ENCODE measurements at places on chromosomes 5 and 9.

DNA sequence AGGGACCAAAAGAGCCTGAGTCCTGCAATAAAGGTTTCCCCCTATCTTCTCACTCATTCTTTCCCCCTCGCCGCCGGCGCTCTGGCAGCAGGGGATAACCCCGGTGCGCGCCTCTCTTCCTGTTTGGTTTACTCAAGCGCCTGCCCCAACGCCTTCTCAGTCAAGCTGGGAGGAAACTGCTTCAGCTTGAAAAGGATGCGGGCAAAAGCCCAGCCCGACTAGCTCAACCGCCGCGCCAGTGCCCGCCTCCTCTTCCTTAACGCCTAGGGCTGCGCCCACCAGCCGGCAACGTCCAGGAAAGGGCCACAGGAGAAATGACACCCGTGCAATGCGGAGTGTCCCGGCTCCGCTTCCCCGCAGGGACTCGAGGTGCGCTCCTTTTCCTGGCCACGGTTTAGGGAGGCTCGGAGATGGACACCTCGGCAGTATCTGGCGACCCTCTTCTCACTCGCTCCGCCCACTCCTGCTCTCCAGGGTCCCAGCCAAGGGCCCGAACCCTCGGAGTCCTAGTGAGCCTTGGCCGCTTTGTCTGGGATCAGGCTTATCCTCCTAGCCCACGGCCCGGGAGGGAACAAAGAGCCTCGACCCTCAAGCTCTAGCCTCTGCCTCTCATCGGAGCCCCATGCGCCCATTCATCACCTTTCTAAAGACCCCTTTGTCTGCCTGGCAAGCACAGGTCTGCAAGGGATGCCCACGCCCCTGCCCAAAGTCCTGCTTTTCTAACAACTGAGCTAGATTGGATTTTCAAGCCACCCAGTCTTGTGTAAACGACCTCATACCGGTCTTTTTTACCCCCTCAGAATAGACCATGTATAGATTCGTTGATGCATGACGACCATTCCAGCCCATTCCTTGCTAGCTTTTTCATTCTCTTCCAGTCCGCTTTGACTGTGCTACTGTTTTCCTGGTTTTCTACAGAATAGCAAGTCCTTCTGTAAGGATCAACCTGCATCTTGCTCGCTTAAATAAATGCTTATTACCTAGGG lies 2.0 kb downstream of the ST8SIA4 start:
- peak; percentile 96 for DNase-seq

DNA sequence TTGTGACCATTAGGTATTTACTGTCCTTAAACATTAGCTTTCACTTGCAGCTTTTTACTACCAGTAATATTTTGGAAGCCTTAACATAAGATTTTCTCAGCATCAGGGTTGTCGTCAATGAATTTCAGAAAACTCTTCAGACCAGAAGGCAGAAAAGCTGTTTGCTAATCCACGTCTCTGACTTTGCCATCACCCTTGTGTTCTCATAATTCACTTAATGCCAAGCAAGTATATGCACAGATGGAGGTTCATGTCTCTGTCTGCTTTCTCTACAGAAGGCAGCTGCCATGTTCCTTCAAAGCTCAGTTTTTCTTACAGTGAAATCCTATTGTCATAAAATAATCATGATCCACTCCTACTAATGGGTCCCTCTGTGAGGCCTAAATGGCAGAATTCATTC lies 37.7 kb upstream of the LRRC19 start:
- DNase-seq = no peak

- no peak for DNase-seq
These were observed 315.3 kb upstream of the PTGER4 start for GRCh38 chr5:40364441-40364840.

DNA sequence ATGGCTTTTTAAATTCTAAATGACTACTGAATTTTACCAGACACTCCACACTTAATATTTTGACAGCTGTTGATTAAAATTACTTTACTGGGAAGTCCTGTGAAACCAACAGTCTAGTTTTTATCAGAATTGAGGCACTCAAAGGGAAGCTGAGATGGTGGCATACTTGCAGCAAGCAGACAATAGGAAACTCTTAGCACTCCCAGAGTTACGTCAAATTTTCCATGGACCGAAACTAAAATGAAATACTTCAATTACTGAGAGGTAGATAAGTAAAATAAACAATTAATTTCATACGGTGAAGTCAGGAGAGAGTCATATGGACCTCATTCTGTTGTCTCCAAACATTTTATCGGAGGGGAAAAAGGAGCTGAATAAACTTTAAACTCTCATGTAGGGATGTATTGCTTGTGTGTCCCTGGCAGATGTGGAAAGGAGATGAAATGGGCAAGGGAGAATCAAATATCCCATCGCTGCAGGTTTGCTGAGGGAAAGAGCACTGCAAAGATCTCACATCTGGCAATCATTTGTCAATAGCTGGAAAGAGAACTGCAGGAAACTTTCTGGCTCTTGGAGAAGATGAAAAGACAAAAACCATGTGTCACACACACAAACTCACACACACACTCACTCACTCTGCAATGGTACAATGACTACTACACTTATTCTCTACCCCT lies 189.4 kb downstream of the BNC2 start:
- no peak for DNase-seq

GRCh38 chr9:121852651-121853616 lies 201.5 kb downstream of the DAB2IP start:
- no peak for DNase-seq

GRCh38 chr5:150660108-150660831 lies 781 bp upstream of the MYOZ3 start:
- DNase-seq = no peak

- DNase-seq = no peak
These were observed 28.9 kb upstream of the LPCAT1 start for GRCh38 chr5:1552521-1553255.

- DNase-seq = no peak
These were observed 507.8 kb upstream of the MPDZ start for GRCh38 chr9:13787234-13787833.

GRCh38 chr5:42502613-42503470 lies 79.6 kb downstream of the GHR start:
- no peak for DNase-seq

GRCh38 chr5:158180407-158180806 lies 321.5 kb upstream of the CLINT1 start:
- no peak for DNase-seq

GRCh38 chr5:150514708-150515211 lies 6.8 kb downstream of the NDST1 start:
- DNase-seq = no peak

- DNase-seq = peak; percentile 52
These were observed 482.0 kb downstream of the DTWD2 start for GRCh38 chr5:118506217-118506852.

DNA sequence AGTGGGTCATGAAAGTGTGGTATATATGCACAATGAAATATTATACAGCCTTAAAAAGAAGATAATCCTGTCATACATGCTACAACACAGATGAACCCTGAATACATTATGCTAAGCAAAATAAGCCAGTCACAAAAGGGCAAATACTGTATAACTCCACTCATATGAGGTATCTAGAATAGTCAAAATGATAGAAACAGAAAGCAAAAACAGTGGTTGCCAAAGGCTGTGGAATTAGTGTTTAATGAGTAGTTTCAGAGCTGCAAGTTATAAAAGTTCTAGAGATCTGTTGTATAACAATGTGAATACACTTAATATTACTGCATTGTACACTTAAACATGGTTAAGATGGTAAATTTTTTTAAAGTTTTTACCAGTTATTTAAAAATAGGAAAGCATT lies 135.0 kb downstream of the OXCT1 start:
- DNase-seq = no peak

GRCh38 chr9:20618361-20618802 lies 3.9 kb downstream of the MLLT3 start:
- no peak for DNase-seq

DNA sequence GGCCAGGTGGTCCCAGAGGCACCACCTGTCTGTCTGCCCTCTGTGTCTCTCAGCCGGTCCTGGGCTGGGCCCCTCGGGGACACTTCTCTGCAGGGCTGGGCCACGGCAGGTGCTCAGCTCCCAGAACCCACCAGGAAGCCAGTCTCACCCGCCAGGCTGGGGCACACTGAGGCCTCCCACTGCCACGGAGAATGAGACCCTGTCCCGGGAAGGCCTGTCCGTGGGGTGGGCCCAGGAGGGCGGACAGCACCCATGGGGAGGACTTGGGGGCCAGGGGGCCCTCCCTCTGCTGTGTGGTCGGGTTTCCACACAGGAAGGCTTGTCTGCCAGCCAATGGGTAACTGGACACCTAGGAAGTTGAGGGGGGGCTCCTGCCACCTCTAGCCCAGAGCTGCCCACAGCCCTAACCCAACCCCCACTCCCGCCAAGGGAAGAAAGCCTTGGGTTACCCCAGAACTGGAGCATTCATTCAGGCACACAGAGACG lies 4.1 kb upstream of the TUBB4B start:
- DNase-seq = no peak

GRCh38 chr5:164555809-164556208 lies 1050.4 kb downstream of the MAT2B start:
- no peak for DNase-seq

- DNase-seq = no peak
These were observed 3.6 kb downstream of the GDNF start for GRCh38 chr5:37836235-37836591.

DNA sequence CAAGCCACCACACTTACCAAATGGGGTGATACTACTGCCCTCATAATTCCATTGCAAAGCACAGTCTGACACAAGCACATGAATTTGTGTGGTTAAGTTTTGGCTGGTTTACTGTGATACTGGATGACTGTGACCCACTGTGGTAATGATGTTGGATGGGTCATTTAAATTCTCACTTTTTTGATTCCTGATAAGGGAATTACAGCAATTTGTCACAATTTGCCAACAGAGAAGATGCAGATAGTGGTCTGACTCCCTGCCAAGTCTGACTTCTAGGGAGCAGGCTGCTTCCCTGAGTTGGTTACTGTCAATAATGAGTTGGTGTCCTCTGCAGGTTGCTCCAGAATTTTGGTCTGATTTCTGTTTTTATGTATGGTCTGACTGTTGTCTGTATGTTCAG lies 731.9 kb downstream of the MTRR start:
- no peak for DNase-seq

DNA sequence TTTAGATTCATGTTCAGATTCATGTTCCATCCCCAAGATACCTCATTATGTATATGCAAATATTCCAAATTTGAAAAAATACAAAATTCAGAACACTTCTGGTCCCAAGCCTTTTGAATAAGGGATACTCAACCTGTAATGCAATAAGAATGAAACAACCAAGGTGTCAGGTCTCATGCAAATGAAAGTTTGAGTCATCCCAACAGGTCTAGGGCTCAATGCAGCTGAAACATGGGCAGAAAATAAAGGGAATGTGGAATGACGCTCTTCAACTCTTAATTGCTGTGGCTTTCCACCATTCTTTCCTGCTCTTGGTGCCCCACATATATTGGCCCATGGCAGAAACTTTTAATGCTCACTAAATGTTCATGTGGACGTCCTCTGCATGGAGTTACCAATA lies 107.3 kb upstream of the DAPK1 start:
- no peak for DNase-seq

- DNase-seq = no peak
These were observed 41.7 kb upstream of the EFNA5 start for GRCh38 chr5:107712359-107712870.

DNA sequence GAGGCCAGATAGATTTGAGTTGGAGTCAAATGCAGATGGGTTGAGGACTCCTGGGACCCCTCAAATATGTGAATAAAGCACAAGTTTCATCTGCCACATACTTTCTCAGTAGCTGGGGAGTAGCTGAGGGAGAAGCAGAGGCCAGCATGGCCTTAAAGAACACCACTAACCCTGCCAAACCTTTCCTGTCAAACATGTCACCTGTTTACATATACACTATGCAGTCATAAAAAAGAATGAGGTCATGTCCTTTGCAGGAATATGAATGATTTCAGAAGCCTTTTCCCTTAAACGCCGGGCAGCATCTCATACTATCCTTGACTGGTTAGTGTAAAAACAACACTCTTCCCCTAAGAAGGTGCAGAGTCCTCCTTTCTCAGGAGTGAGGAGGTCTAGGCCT lies 25.2 kb upstream of the HSD17B4 start:
- DNase-seq = no peak

- no peak for DNase-seq
These were observed 255.2 kb upstream of the TNC start for GRCh38 chr9:115373000-115373709.

GRCh38 chr5:174827558-174827957 lies 103.2 kb downstream of the MSX2 start:
- no peak for DNase-seq

- DNase-seq = no peak
These were observed 49.6 kb downstream of the GNA14 start for GRCh38 chr9:77598524-77598923.

DNA sequence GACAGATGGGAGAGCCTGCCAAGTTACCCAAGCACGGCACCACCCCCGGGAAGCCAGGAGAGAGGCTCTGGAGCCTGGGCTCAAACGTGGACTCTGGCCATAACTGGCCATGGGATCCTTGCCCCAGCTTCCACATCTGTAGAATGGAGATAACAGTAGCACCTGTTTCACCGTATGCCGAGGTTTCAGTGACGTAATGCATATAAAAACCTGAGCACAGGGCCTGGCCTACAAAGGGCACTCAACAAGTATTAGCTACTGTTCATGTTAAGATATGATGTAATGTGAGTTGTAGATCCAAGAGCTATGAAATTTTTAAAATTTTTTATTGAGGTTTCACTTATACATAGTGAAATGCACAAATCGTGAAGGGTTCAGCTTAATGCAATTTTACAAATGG lies 82.2 kb upstream of the BARHL1 start:
- no peak for DNase-seq

- DNase-seq = no peak
These were observed 46.9 kb downstream of the CSNK1G3 start for GRCh38 chr5:123558762-123559433.

DNA sequence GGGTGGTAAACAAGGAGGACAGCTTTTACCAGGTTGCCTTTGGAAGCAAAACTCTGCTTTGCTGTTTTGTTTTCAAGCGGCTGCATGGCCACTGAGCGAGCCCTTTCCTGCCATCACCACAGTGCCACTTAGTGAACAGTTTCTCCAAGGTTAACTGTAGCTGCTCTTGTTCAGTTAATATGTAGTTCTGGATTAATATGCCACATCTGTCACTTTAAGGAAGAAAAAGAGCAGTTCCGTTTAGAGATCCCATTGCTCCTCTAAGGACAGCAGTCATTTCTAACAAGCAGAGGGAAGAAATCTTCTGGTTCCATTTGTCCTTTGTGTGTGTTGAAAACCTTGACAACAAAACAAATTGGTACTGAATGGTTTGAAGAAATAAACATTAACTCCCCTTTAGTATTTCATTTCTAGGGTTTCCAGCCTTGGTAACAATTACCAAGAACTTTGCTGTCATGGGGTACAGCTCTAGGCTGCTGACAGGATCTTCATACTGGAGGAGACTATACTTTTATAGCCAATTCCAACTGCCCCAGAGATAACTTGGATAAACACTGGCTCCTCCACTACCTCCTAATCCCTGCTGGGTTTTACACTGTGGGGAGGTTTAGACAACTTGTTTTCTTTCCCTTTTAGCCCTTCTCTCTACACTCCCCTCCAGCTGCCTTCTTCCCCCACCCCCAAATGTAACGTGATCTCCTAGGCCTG lies 10.3 kb upstream of the ABL1 start:
- DNase-seq = no peak
